ENCODE measurements at places on chromosomes 2 and 18. TPM values are rescaled to one million over a fixed set of nuclear protein-coding genes. Genes with fewer than 3 reads are reported as not detected.
A peak's percentile ranks its signal among the peaks of the same experiment; 100 is the strongest.

Gene HOXD9
- total RNA-seq = 0.14 TPM

Gene PRPF40A
- total RNA-seq = 111 TPM

Gene CCDC178
- not detected for total RNA-seq

- peak; percentile 75 for DNase-seq
Measured at GRCh38 chr2:238256594-238257104, 16.8 kb upstream of the HES6 start.

DNA sequence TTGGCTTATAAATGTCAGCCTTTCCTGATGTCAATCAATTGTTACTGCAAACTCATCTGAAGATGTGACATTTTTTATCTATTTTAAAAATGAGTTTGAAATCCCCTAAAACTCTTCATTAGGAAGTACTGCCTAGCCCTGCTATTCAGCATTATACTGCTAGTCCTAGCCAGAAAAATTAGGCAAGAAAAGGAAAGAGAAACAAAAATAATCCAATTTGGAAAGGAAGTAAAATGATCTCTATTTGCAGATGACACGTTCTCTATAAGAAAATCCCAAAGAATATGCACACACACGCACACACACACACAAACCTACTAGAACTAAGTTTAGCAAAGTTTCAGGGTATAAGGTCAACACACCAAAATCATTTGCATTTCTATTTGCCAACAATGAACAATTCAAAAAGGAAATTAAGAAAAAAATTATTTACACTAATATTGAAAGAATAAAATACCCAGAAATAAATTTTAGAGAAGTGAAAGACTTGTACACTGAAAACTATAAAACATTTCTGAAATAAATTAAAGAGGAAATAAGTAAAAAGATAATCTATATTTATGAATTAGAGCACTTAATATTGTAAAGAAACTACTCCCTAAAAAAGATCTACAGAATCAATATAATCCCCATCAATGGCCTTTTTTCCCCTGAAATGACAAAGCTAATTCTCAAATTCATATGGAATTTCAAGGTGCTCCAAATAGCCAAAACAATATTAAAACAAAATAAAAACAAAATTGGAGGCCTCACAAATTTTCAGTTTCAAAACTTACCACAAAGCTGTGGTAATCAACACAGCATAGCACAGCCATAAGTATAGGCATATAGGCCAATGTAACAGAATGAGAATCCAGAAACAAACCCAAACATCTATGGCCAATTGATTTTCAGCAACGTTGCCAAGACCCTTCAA, 433.7 kb upstream of the TRIB2 start:
- no peak for DNase-seq

DNA sequence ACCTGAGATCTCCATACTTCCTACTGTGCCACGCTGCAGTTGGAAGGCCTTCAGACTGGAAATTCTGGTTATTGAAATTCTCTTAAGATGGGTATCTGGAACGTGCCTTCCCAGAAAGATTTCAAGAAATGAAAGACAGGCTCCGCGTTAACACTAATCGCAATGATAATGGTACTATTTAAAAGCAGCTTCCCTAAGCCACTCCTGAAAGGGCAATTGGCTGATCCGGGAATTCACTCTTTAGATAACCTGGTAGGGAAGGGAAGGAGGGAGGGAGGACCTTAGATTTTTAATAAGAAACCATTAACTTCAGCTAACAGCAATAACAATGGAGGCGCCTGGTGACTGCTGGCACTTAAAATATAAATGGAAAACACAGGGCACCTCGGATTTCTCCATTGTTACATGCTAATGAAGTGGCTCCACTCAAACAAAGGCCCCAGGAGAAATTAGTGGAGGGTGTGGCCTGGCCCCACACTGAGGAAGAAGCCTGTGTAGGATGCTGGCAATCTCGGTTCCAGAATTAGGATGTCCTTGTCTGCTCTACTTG, 22.5 kb upstream of the MTA3 start:
- no peak for DNase-seq

All from foreskin keratinocyte (primary cell).